ENCODE measurements at places on chromosomes 5 and 9.
A peak's percentile ranks its signal among the peaks of the same experiment; 100 is the strongest.

DNA sequence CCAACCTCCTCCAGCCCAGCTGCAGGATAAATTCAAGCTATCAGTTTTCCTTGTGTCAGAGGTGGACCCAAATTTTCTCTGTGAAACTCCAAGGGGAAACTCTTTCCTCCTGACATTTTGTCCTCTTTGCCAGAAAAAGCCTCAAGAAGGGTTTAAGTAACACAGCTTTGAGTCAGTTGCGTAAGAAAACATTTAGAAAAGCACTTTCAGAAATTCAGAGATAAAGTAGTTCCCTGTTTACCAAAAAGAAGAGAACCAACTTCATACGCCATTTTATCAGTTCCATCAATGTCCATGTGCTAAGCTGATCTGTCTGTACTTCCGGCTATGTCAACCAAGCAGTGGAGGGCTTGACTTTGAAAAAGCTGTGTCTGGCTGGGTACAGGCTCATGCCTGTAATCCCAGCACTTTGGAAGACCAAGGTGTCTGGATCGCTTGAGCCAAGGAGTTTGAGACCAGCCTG lies 19.9 kb upstream of the SUSD1 start:
- no peak for DNase-seq

DNA sequence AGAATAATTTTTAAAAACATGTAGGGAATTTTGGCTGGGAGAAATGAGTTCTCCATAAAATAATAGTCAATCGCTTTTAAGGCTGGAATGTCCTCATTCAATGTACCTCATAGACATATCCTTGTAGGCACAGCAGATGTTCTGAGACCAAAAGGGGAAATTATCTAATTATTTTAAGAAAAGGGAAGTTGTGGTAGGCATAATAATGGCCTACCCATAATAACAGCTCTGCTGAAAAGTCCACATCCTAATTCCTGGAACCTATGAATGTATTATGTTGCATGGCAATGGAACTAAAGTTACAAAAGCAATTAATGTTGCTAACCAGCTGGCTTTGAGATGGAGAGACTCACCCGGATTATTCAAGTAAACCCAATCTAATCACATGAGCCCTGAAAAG lies 216.1 kb downstream of the TRIM36 start:
- DNase-seq, result no peak

DNA sequence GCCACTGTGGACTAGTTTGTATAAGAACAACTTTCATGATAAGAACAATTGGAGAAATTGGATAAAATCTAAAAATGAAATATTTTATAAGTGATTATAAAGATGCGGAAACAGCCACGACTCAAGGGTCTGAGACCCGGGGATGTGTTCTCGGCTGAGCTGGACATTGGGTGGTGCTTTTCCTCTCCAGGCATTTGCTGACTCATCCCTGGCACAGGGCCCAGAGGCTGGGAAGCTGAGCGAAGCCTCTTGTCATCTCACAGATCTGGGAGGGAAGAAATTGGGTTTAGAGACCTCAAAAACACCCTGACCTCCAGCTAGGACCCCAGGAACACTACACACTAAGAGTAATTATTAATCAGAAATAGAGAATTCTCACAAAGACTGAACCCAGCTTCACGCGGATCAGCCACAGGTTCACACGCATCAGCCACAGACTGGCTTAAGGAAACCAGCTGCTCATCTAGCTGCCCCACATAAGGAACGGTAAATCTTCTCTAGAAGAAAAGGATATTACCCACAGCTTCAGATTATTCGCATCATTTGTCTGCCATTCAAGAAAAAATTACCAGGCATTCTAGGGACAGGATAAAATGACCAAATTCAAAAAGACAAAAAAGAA lies 2.8 kb upstream of the OR2V1 start:
- no peak for DNase-seq

- DNase-seq, result no peak
Observed at GRCh38 chr5:8641786-8642505, 773.0 kb downstream of the MTRR start.

- peak; percentile 26 for DNase-seq
Observed at GRCh38 chr5:164326219-164326618, 820.8 kb downstream of the MAT2B start.

GRCh38 chr9:113620377-113621161 lies 157.0 kb downstream of the RGS3 start:
- DNase-seq, result peak; percentile 66

DNA sequence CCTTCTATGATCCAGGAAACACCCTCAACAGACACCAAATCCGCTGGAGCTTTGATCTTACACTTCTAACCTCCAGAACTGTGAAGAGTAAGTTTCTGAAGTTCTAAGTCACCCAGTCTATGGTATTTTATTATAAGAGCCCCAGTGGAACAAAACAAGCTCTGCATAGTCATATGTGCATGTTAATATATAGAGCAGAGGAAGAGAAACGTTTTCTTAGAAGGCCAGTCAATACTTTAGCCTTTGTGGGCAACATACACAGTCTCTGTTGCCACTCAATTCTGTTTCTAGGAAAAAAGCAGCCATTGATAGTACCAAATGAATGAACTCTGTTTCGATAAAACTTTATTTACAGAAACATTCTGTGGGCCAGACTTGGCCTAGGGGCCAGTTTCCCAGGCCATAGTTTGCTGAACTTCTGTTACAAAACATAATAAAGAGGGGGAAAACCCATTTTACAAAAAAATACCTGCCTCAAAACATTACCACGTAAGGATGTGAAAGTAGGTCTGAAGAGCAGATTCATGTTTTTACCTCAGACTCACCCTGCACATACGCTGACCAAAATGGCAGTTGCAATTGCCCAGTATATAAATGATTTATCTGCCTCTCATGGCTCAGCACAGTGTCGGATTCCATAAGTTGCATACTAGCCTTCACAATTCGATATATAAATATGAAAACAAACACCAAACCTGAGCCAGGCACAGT lies 350.5 kb downstream of the SLIT3 start:
- no peak for DNase-seq

GRCh38 chr5:169717288-169717687 lies 80.2 kb downstream of the DOCK2 start:
- no peak for DNase-seq

DNA sequence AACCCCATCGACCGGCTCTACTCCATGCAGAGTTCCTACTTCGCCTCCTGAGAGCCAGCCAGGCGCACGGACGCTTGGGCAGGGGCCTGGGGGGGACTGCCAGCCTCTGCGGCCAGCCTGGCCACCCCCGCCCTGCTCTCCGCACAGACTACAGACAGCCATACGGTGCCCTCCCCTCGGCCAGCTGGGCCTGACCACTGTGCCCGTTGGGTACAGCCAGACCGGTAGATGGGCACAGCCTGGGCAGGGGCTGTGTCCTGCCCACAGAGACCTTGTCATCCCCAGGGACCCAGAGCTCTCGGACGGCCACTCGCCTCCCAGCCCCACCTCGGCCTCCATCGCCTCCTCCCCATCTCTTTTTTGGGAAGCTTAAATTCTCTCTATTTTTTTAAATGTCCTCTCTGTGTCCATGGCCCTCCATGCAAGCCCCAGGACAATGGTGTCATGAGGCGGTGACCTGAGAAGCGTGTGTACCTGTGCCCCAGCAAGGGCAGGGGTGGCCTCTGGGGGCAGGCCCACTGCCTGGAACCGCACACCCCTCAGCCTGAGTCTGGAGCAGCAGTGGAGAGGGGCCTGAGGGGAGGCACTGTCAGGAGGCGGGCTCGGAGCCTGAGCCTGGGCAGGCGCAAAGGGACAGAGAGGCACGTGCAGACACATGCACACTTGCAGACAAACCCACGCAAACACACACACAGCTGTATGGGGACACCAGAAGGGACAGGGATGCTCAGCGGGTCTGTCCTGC lies 82.8 kb downstream of the LMX1B start:
- no peak for DNase-seq

DNA sequence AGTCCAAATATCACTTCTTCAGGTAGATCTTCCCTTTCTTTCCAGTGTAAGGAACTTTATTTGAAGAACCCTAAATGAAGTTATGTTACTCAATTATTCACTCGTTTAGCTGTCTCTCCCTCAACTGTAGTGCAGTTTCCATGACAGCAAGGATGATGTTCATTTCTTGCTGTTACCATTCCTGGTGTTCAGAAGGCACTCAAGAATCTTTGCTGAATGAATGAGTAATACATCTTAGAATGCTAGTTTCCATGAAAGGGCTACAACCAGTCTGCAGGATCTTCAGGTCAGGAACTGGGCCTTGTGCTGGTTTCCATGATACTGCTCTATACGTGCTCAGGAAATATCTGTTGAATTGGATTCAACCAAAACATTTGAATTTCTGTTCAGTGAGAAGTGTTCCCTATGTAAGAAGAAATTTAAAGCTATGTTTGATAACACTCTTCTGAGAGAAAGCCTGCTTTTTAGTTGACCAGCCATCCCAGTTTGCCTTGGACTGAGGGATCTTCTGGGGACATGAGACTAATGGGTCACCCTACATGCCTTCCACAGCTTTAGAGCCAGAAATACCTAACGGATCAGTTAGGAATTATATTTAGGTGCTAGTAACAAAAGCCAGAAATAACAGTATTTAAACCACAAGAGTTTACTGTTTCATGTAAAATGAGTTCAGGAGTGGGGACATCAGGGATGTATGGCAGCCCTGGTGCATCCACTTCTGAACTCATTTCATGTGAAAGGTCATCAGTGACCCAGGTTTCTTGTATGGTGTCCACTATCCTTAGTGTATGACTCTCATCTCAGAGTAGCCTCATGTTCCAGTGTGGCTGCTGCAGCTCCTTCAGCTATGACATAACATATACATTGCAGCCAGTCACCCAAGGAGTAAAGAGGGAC lies 500.1 kb upstream of the SGCD start:
- no peak for DNase-seq

- DNase-seq, result no peak
Observed at GRCh38 chr5:132729896-132730295, 7.5 kb downstream of the KIF3A start.

GRCh38 chr5:138502121-138502520 lies 36.8 kb downstream of the EGR1 start:
- no peak for DNase-seq

DNA sequence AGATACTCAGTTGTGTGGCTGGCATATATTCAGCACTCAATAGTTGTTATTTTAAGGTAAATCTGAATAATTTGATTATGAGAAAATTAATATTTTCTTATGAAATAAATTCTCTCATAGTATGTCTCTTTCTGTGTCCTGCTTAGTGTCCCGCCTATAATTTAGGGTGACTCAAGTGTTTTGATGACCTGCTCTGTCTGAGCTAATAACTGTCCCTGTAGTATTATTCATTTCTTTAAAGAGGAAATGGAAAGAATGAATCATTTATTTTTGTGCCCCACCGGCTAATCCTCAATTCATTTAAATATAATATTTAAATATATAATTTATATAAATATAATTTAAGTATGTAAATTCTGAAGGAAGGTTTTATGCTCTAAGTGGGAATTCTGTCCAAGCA lies 4.1 kb downstream of the SLC1A1 start:
- DNase-seq, result no peak

DNA sequence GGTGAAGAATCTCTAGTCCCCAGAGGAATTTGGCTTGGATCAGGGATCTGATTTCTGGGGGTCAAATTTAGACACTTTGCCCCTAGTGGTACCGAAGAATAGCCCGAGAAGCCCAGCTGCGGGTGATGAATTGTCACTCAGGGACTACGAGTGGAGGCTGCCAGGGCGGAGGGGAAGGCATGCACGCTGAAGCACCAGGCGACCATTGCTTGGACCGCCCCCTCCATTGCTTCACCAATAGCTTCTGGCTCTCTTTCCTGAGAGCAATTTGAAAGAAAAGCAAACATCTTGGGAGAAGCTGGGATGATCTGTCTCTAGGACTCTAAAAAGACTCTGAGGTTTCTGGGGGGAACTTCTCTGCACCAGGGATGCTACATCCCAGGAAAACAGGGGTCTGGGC lies 137.6 kb downstream of the CRB2 start:
- no peak for DNase-seq

GRCh38 chr9:108600896-108601295 lies 254.9 kb downstream of the ACTL7B start:
- DNase-seq, result no peak
